ENCODE measurements at places on chromosomes 3 and 15.

- no peak for DNase-seq
Observed at GRCh38 chr3:176687754-176688153, 509.5 kb downstream of the TBL1XR1 start.

DNA sequence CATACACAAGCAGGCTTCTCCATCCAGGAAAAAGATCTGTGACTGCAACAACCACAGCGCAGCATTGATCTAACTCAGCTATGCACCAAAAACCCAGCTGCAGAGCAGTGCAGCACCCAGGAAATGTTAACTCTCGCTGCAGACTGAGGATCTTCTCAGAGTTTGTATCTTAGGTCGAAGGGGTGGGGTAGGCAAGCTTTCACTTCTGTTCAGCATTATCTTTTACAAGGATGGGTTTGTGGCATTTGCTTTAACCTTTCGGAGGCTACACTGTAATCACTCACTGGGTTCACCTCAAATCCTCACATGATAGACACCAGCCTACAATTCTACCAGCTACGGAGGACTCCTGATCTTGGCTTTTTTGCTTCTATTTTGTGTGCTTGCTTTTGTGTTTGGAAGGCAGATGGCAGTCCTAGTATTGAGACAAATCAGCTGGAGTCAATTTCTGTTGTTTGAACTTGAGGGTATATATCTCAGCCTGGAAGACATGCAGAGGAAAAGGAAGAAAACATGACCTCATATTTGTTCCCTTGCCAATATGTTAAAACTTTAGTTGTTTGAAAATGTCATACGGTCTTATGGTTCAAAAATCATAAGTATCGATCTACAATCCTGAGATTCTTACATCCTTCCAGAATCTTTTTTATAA, 25.2 kb downstream of the LRRK1 start:
- DNase-seq, result no peak

DNA sequence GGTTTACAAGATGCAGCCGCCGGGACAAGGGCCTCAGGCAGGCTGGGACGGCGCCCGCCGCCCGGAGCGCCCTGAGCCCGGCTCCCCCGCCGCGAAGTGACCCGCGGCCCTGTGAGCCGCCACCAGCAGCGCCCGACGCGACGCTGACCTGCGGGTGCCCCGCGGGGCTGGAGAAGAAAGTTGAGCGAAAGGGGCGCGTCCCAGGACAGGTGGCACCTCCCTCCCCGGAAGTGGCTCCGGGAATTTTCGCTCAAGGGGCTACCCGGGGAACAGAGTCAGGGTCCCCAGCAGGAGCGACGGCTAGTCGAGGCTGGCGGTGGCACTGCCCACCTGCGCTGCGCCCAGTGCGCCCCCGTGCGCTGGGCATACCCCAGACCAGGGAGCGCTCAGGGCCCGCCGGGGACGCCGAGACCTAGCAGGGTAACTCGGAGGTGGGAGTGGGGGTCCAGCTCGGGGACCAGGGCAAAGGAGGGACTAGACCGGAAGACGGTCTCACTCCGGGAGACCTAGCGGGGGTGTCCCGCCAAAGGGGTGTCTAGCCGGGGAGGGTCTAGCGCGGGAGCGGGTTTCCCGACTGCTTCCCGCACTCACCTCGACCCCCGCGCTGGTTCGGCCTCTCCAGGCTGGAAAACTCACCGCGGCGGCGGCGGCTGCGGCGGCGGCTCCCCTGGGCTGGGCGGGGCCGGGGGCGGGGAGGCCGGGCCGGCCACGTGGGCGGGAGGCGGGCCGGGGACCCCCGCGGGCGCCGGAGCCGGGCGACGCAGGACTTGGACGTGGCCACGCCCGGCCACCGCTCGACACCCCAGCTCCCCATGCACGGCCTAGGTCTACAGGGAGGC, 18.4 kb downstream of the SPATA12 start:
- DNase-seq, result no peak

- no peak for DNase-seq
Observed at GRCh38 chr3:150783316-150783715, 20.3 kb upstream of the SIAH2 start.

DNA sequence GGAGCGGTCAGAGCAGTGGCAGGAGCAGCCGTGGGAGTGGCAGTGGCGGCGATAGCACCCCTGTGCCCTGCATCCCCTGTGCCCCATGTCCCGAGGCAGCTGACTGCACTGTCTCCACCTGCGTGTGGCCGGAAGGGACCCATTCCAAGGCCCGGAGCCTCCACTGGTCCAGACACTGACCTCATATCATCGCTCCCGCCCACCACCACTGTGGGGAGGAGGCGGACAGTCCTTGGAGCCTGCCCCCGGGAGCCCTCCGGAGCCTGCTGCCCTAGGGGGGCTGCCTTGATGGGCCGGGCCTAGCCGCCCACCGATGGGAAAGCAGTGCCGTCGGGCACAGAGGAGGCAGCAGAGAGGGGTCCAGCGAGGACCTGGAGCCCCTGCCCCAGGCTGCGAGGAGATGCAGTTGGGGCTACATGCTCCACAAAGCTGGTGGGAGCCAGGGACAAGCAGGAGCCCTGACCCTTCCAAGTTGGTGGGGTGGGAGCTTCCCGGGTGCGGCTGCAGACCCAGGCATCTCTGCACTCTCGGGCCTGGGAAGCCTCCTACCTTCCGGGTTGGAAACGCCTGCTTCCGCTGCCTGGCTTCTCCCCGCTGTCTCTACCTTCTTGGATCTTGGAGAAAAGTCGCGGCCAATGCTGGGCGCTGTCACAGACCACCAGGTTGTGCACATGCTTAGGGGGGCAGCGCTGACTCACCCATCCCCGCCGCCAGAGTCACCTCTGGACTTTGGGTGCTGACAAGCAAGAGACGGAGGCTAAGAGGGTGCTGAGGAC, 283.2 kb upstream of the ROBO1 start:
- no peak for DNase-seq

DNA sequence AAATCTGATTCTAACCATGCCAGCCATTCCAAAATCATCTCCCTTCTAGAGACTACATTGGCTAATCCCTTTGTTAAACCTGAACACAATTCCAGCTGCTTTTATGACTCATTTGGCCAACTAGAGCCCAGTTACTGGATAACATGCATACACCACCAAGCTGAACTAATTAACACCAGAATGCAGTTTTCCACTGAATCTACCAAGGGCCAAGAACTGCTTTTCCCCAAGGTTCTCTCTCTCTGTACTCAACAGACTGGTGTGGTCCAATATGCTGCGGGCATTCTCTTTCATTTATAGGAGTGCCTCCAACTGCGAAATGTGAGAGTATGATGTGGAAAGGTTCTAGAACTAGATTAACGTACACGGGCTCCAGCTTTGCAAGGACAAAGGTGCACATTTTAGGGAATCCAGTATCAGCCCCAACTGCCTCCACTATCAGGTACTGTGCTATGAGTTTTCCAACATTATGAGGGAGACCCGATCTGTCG, 1.5 kb downstream of the CHSY1 start:
- DNase-seq, result no peak

DNA sequence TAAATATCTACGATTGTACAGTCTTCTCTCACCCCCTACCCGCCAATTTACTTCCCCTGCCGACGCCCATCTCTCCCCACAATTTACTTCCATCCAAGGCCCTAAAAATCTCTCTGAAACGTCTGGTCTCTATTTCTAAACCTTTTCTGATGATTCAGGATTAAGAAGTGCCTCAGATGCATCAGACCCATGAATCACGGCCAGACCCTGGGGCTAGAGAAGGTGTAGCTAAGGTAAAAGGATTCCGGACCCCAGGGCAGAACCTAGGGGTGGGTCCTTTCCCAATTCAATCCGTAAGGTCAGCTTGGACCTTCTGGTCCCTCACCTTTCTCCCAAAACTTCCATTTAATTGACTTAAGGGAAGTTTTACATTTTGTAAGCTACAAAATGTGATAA, 46.4 kb downstream of the LRIG1 start:
- DNase-seq, result no peak

DNA sequence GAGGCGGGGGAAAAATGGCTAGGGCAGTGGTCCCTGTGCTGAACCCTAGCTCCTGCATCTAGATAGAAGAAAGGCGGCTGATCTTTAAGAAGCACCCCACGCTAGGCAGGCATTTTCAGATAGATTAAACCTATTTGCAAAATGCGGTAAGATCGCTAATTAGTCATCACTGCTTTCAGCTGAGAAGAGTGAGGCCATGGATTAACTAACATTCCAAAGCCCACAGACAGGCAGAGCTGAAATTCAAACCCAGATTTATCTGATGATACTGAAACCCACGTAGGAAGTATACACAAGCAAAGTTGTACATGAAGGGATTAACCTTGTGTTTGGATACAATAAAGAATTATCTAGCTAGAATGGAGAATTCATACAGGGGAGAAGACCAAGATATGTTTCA, 4.8 kb downstream of the ADPGK start:
- no peak for DNase-seq

DNA sequence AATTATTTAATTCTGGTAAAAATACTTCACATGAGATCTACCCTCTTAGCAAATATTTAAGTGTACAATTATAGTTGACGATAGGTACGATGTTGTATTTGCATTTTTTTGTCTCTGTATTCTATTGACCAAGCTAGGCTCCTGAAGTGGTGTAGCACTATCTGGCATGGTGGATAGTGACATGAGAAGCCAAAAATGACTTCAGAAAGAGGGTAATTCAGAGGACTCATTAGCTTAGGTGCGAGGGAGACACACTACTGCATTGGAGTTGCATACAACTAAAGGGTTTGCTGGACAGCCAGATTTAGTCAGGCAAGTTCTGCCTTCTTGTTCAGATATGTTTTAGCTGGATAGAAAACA, 50.6 kb downstream of the KBTBD8 start:
- no peak for DNase-seq

GRCh38 chr3:191355406-191355805, 25.1 kb upstream of the UTS2B start:
- DNase-seq, result no peak

GRCh38 chr15:72128359-72128758, 10.2 kb downstream of the SENP8 start:
- no peak for DNase-seq

GRCh38 chr15:65184305-65184867, 756 bp downstream of the CLPX start:
- DNase-seq, result no peak

- DNase-seq, result peak; percentile 58
Observed at GRCh38 chr15:40340038-40340739, 550 bp downstream of the CCDC9B start.

Data from NCI-H1092 (cell line).